ENCODE measurements at places on chromosomes 2 and 18. TPM values are rescaled to one million over a fixed set of nuclear protein-coding genes. Genes with fewer than 3 reads are reported as not detected.

DNA sequence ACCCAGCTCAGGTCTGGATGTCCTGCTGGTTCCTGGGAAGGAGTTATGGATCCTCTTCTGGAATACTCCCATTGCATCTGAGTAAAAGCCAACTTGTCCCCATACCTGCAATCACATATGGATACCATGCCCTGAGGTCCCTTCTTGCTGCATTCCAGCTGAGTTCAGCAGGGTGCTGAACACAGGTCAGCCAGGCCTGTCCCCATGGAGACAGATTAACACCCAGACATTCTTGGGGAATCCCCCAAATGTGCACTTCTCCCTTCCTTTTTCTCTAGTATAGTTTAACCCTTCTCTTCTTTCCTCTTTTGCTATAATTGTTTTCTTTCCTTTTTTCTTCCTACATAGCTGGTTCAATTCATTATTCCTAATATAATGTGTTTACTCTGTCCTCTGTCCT, 799.6 kb upstream of the HS6ST1 start:
- DNase-seq: no peak

DNA sequence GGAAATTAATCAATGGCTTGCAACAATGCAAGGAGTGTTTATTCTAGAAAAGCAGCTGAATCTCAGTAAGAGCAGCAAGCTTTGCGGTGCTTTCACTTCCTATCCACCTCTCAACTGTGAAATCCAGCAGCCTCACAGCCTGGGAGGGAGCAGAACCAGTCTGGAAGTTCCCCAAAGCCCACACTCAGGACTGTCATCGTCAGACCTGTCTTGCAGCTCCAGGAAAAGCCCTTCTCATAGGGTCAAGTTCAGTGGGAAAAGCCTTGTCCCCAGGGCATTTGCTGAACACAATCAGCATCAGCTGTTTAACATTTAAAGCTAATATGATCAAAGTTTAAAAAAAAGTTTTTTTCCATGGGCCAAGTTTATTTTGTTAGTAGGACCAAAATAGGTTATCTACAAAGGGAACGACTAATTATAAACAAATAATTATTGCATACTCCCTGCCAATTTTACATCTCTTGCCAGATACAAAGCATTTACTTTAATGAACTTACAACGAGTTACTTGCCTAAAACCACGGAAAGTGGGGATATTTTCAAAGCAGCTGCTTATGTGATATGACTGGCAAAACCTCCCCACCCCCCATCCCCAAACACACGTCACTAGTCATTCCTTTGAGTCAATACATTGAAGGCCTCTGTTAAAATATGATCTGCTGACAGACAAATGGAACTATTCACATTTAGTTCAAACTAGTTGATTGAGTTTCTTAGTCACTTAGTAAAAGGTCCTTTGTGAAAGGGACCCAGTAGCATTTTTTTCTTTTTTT, 36.8 kb downstream of the PARD6G start:
- no peak for DNase-seq

- DNase-seq: no peak
Observed at GRCh38 chr2:32523686-32524085, 104.2 kb upstream of the TTC27 start.

- DNase-seq: no peak
Observed at GRCh38 chr18:27994571-27994970, 182.4 kb downstream of the CDH2 start.

- no peak for DNase-seq
Observed at GRCh38 chr18:78813936-78814710, 165.5 kb upstream of the SALL3 start.

- DNase-seq: no peak
Observed at GRCh38 chr2:23592061-23592685, 207.2 kb downstream of the KLHL29 start.

DNA sequence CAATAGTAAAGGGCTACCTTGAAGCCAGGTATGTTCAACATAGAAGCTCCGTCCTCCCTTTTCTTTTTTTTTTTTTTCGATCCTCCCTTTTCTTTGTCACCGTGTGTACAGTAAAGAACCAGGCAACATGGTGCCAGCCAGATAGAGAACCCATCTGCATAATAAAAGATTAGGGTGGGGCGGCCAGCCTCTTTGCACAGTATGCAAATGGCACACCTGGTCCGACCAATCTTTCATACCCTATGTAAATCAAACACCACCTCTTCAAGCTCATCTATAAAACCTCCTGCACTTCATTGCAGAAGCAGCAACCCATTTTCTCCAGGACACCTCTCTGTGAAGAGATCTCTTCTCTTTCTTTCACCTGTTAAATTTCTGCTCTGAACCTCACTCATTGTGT, 7.3 kb upstream of the WDR33 start:
- no peak for DNase-seq

GRCh38 chr2:20642055-20642971, 8.6 kb downstream of the HS1BP3 start:
- peak; percentile 80 for DNase-seq

DNA sequence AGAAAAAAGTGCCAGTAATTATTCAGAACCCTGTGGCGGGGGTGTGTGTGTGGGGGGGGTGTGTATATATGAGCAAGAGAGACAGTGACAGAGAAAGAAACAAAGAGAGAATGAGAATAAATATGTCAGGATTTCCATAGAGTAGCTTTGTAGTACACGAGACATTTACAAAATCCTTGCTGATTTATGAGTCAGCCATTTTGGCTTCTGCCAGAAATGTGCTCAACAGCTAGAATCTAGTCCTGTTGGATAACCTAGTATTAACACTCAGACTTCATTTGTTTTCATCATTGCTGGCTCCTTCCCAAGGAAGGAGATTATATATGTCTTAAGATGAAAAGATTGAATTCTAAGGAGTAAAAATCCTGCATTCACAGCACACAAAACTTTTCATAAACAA, 140.5 kb upstream of the HNRNPA3 start:
- no peak for DNase-seq

DNA sequence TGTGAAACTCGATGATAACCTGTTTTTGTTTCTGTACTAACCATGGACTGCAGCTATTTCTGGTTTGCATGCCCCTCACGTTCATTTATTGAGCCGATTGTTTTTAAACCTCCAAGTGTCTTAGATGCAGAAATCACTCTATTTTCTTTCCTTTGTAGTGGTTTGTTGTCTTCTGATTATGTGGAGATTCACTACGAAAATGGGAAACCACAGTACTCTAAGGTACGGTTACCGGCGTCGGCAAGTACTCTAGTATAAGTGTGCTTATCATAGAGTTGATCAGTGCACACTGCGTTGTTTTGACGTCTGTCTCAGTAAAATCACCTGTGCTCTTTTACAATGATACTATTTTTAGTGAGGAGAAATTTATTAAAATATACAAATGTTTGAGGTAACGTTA, 87.4 kb downstream of the ADAM23 start:
- no peak for DNase-seq

GRCh38 chr2:71618327-71619113, 165.2 kb downstream of the DYSF start:
- peak; percentile 39 for DNase-seq

GRCh38 chr2:98777076-98777475, 46.1 kb upstream of the MGAT4A start:
- DNase-seq: no peak

DNA sequence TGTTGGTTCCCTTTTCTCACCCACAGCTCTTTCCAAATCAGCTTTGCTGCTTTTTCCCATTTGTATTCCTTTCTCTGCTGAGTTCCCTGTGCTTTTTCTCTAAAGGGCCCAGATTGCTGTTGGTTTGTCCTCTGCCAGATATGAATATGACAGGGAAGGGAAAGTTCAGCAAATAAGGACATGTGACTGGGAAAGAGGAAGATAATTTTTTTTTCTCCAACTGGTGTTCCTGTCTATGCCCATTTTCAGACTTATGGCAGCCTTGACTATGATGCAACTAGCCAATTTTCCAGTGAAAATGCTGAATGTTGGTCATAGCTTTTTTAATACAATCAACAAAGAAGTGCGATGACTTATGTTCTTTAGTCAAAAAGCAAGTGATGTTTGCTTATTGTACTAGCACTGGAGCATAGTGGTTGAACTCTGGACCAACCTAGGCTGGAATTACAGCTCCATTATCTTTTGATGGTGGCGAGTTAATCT, 7.7 kb downstream of the MDH1 start:
- no peak for DNase-seq

DNA sequence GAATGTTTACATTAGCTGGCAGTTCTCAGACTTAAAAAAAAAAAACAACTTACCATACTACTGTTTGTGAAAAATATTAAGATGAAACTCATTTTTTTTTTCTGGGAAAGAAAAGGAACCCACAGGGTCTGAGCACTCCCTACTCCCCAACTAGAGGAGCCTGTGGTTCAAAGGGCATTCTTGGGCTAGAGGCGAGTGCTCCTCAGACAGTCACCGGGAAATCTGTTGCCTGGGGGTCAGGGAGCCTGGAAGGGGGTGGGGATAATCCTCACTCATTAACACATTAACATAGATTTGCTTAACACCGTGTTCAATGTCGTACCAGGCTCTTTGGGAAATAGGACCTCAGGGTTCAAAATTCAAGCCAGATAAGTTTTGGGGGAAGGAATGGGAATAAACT, 57.6 kb downstream of the LAMA3 start:
- DNase-seq: no peak

DNA sequence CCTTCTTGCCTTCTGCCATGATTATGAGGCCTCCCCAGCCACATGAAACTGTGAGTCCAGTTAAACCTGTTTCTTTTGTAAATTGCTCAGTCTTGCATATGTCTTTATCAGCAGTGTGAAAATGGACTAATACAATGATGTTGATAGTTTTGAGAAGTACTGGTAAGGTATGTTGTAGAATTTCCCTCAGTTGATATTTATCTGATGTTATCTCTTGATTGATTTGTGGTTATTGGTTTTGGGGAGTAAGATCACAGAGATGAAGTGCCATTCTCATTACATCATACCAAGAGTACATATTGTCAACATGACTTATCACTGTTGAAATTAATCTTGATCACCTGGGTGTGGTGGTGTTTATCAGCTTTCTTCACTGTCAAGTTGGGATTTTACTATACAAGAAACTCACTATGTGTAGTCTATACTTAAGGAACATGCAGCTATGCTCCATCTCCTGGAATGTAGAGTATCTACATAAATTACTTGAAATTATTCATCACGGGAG, 5.1 kb upstream of the SPAG16 start:
- no peak for DNase-seq

Gene COL6A3
- 1.5 TPM for total RNA-seq

Gene CIDEA
- not detected for total RNA-seq

Gene AMER3
- total RNA-seq: not detected

Gene SYT4
- total RNA-seq: not detected

Gene TET3
- total RNA-seq: 12.7 TPM

Gene UGT1A10
- not detected for total RNA-seq

Gene SPC25
- 40.1 TPM for total RNA-seq

Gene ALK
- total RNA-seq: not detected

Gene ACADL
- not detected for total RNA-seq

Data from activated CD8-positive, alpha-beta memory T cell treated with anti-CD3 and anti-CD28 coated beads, Interleukin-2, amount 10 ng/mL, durations not matched to agents 7 days and 5 days (primary cell).